ENCODE measurements at places on chromosomes 13 and 19.

DNA sequence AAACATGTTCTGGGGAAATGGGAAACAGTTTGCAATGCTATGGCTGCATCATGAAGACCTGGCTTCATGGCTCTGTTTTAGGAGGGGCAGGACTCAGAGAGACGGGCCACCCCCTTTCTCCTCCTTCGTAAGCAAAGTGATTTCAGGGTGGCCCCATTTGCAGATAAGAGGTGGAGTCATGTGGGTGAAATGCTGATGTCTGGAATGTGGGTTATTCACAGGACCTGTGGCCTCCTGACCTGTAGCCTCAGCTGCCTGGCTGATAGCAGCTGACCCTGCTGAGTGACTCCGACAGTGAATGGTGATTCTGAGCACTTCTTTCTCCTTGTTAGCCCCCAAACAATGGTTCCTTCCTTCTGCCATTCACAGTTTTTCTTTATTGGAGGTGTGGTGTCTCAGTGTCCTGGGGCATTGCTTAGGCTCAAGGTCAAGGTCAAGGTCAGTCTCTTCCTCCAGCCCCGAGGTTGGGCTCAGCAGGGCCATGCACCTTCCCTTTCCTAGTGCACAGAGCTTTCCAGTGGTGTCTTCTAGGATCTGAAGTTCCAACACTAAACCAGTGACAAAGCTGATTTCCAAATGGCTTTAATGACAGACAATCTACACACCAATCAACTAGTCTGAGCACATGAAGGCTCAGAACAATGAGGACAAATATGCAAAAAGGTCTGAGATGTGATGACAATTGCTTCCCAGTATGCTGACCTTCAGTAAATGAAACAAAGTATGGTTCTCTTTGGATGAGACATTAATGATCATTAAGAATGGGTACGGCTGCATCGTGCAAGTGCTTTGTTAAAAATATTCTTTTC, 49.6 kb upstream of the ANKRD10 start:
- DNase-seq, result no peak

DNA sequence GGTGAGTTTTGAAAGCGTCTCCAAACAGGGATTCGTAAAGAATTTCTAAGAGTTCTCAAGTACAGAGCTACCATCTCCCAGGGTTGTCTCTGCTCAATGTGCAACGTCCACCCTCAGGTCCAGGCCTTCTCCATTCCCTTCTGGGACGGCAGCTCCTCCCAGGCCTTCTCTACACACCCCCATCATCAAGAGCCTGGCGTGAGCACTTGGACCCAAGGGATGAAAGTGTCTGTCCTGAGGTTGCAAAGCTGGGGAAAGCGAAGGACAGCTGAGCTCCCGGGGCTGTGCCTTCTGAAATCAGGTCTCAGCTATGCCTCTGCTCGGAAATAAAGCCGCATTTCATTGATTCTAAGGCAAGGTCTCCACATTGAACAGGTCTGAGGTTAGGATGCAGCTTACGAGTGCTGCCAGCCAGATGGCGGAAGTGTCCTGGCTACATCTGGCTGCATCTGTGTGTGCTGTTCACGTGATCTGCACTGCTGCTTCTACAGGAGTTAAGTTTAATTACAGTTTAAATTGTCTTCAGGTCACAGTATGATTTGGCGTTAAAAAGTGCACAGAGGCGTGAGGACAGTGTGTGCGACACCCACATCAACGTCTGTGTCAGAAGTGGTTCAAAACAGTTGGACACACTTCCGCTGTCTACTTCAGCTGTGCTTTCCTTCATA, 27.0 kb upstream of the MIER2 start:
- DNase-seq, result no peak

DNA sequence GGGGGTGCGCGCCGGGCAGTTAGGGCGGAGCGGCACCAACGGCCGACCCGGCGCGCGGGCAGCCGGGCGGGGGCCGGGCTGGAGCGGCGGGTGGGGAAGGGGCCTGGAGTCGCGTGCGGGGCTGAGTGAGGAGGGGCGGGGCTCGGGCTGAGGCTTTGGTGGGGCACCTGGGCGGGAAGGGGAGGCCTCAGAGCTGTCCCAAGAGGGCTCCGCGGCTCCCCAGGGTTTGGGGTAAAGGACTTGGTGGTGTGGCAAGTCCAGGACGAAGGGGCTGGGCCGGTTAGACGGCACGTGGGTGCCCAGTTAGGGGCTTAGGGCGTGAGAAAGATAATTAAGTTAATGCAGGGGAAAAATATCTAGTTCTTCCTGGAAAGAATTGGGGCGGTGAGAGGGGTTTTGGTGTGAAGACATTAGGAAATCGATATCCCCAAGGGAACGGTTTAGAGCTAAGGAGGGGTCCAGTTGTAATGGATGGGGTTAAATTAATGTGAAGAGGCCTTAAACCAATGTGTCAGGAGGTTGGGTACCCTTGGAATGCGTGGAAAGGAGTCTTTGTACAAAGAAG, 496 bp downstream of the ZNF574 start:
- DNase-seq, result peak; percentile 22

GRCh38 chr13:50290186-50290585, 274.9 kb downstream of the KCNRG start:
- no peak for DNase-seq

DNA sequence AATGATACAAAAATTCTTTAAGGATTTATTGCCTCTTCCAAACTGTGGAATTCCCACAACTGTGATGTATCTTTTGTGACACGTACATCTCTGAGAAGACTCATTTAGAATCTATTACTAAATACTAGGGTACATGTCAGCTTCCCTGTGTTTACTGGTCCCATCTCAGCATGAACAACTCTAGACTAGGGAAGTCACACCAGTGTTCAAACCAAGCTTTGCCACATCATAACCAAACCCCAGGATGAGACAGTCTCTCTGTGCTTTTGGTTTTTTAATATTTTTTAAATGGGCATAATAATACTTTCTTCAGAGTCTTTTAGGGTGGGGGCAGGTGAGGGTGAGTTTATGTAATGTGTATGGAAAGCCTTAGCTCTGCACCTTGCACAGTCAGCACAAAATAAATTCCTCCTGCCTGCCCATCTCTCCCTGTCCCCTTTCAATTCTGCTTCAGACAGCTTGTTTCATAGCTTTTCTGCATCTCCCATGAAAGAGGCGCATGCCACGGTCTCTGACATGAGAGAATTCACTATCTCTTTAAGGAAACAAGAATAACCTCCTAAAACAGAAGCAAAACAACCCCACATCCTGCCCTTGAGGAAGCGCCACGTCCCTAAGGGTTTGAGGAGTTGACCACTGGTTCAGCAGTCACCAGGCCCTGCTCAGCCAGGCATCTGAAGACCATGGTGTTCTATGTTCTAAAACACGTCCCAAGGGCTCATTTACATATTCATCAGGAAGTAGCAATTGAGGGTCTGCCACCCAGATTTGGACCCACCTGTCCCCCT, 174.5 kb downstream of the USP12 start:
- DNase-seq, result no peak

GRCh38 chr13:42798118-42798517, 16.7 kb downstream of the FAM216B start:
- no peak for DNase-seq

DNA sequence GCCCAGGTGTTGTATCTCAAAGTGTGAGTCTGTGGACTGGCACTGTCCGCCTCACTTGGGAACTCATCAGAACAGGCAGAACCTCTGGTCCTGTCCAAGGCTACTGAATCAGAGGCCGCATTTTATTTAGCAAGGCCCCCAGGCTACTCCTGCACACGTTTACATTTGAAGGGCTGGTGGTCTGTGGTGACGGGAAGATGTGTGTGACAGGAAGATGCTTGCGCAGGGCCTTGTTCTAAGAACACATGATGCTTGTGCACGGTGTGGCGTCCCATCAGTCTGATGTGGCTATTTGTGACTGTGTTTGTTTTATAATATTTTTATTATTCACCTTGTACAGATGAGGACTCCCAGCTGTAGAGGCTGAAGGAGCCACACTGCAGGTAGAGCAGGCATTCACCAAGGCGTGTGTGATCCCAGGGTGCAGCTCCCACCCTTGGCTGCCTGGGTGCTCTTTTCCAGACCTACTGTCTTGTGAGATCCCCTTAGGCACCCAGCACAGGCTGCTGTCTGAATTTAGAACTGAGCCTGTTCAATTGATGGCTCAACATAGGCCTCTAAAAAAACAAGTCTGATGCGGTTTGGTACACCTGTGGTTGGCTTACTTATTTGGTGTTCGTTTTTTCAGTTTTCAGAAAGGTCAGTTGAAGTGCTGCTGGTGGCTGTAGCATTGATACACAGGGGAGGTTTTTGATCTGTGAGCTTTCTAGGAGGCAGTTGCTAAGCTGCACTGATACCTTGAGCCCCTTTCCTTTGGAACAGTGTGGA, 3.1 kb downstream of the SLC25A15 start:
- DNase-seq, result no peak

GRCh38 chr13:25064396-25064795, 31.5 kb upstream of the PABPC3 start:
- no peak for DNase-seq

GRCh38 chr13:48939728-48940127, 36.0 kb upstream of the FNDC3A start:
- no peak for DNase-seq

DNA sequence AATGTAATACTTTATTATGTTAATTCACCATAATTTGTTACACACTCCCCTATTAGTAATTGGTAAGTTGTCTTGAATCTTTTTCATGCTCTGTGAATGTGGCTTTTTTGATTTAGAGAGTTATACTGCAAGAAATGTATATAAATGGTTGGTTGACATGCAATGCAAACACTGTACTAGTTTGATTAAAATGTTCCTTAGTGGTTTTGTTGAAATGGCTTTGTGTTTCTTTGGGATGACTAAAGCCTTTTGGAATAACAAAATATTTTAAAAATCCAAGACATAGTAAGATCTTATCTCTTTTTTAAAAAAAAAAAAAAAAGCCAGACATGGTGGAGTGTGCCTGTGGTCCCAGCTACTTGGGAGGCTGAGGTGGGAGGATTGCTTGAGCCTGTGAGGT, 10.5 kb downstream of the LAMP1 start:
- no peak for DNase-seq

DNA sequence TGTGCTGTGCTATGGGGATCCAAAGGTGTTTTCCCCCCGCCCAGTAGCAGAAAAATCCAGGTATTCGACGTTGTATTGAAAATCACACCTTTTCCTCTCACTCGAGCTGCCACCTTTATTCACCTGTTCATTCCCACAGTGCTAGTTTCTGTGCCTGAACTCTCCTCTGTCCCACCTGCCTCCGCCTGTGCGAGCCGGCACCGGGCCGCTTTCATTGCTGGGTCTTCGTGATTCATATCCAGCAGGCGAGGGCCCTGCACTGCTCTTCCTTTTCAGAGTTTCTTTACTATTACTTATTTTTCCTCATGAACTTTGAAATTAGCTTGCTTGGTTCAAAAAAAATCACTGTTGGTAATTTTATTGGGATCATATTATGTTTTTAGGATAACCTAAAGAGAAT, 42.4 kb upstream of the SOX1 start:
- no peak for DNase-seq

DNA sequence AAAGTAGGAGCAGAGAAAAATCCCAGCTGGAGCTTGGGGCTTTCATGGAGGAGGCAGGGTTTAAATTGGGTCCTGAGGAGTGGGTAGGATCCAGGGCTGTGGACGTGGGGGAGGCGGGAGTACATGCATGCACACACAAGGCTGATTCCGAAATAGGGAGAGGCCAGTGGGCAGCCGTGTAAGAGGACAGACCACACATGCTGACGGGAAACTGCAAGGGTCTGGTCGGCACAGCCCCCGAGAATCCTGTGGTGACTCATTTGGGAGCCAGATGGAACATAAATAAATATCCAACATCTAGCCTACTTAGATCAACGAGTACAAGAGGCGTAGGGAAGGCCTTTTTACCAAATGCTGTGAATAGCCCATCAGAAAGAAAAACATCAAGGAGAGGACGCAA, 216.3 kb upstream of the ZNF507 start:
- no peak for DNase-seq

- DNase-seq, result no peak
Observed at GRCh38 chr13:104984296-104984818, 1551.1 kb downstream of the EFNB2 start.

- DNase-seq, result no peak
Observed at GRCh38 chr13:76715621-76716020, 170.6 kb downstream of the KCTD12 start.

DNA sequence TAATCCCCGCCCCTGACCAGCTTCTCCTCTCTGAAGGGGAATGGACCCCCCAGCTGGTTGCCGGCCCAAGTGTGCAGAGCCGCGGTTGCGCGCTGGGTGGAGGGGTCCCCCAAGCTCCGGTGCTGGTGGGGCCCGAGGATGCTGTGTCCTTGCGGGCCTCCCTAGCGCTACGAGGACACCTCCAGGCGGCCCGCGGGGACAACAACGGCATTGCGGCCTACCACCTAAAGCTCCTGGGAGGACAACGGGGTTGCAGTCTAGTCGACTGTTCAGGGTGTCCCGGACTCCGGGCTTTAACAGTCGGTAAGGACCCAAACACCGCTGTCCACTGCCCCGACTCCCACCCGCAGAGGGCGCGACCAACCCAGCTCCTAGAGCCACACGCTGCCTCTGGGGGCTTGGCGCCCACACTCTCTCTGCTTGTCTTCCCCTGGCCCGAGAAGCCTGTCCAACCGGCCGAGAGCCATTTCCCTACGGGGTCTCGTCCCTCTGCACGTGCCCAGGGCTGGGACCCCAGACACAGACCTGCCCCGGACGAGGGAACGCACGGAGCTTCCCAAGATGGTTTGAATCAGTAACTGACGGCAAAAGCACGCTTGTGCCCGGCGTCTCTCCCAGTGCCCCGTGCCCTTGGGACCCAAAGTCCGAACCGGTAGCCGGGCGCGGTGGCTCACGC, 927 bp upstream of the SDHAF1 start:
- DNase-seq, result no peak

DNA sequence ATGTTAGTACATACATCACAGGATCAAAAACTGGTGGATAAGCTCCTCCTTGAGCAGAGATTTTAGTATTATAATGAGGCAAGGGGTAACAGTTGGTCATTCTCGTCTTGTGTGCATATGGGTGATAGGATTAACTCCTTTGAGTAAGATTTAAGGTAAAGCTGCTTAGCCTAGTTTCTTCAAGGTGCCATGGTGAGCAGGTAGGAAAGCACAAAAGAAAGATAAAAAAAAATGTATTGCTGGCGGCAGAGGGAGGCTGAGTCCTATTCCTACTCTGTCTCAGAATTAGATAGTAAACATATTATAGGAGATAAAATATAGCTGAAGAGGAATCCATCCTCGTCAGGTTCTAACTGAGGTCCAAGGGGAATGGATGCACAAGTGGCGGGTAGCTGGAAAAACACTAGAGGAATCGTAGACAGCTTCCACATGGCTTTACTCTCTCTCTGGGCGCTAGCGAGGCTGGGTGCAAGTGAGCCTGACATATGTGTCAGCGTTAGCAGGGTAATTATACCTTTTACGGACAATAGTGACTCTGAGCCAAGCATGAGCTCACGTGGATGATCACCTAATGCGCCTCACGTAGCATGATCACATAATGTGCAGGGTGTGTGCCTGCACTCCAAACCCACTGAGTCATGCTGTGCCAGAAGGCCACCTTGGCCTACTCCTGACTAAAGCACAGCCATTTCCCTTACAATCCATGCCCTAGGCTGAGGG, 734.3 kb upstream of the MIR17HG start:
- DNase-seq, result no peak

DNA sequence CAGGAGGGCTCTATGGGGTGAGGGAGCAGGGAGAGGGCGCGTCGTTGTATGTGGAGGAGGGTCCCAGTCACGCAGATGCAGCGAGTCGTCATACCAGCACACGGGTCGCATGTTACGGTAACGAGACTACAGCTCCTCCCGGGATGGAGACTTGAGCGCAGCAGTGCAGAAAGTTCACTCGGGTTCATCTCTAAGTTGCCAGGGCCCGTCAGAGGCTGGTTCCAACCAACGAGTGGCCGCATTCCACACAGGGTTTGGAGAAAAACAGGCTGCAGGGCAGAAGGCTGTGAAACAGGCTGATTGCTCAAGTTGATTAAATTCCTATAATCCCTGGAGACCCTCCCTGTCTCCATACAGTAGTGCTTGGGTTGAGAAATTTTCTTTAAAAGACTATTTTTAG, 21.9 kb upstream of the TTYH1 start:
- no peak for DNase-seq
